ENCODE measurements at places on chromosomes 7 and 10.
A peak's percentile ranks its signal among the peaks of the same experiment; 100 is the strongest.

GRCh38 chr7:781186-781849 lies 51.0 kb upstream of the SUN1 start:
- DNase-seq, result no peak

GRCh38 chr7:124188576-124188975 lies 155.7 kb upstream of the TMEM229A start:
- DNase-seq, result no peak

GRCh38 chr10:132645247-132645530 lies 107.6 kb downstream of the INPP5A start:
- DNase-seq, result no peak

DNA sequence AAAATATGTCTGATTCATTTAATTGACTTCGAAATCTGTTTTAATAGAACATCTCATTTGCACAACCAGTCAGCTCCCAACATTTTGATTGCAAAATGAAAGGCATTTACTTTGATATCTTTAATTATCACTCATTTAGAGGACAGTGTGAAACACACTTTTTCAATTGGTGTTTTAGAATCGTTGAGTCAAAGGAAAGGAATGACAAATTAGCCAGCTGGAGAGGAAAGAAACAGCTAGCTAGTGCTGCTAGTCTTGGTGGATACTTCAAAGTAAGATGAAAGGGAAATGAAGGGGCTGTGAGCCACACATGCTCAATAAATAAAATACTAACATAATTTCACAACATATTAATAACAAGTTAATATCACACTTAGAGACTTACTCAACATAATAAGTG lies 570.2 kb downstream of the PHTF2 start:
- DNase-seq, result no peak

- DNase-seq, result no peak
These were observed 57.3 kb upstream of the SMIM30 start for GRCh38 chr7:113175525-113176104.

GRCh38 chr10:22821501-22821900 lies 106.4 kb upstream of the ARMC3 start:
- peak; percentile 83 for DNase-seq

- DNase-seq, result no peak
These were observed 20.0 kb upstream of the GALNTL5 start for GRCh38 chr7:151936207-151936606.

- DNase-seq, result no peak
These were observed 35.9 kb downstream of the EMX2 start for GRCh38 chr10:117578490-117578889.

GRCh38 chr10:92729886-92730285 lies 40.1 kb downstream of the HHEX start:
- DNase-seq, result no peak

GRCh38 chr7:132280335-132280734 lies 295.9 kb downstream of the PLXNA4 start:
- DNase-seq, result no peak

DNA sequence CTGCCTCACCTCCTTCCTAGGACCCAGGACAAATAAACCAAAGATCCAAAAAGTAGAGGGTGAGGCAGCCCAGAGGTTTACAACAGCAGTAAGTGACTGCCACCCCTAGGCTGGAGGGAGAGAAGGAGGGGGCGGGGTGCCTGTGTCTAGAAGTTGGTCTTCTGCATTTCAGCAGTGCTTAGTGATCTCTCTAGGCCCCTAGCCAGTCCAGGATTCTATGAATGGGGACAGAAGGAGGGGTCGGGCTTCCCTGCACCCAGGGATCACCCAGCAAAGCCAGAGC lies 62.8 kb upstream of the KDM7A start:
- no peak for DNase-seq

DNA sequence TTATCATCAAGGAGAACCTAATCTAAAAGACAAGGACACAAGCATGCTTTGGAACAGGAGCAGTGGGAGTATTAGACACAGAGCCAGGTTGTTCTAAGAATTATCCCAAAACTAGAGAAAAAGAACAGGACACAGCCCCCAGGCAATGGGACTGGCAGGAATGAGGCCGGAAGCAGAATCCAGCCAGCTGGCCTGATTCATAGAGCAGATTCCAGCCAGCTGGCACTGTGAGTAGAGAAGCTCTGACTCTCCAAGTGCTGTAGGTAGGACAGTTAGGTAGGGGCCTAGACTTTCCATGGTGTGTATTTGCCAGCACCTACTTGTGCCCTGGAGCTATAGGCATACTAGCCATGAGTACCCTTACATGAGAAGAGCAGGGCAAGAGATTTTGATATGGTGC lies 13.3 kb upstream of the RAB18 start:
- DNase-seq, result no peak

- no peak for DNase-seq
These were observed 188.2 kb downstream of the KIF20B start for GRCh38 chr10:89889606-89890005.

- DNase-seq, result no peak
These were observed 13.0 kb downstream of the MCMBP start for GRCh38 chr10:119859420-119860258.

- DNase-seq, result no peak
These were observed 9.1 kb downstream of the PRKG1 start for GRCh38 chr10:51083356-51083853.

- no peak for DNase-seq
These were observed 5.2 kb upstream of the SAMD8 start for GRCh38 chr10:75106242-75106641.

- DNase-seq, result no peak
These were observed 156.7 kb upstream of the NPVF start for GRCh38 chr7:25384788-25385505.

GRCh38 chr10:11450427-11450826 lies 161.0 kb downstream of the USP6NL start:
- DNase-seq, result no peak

DNA sequence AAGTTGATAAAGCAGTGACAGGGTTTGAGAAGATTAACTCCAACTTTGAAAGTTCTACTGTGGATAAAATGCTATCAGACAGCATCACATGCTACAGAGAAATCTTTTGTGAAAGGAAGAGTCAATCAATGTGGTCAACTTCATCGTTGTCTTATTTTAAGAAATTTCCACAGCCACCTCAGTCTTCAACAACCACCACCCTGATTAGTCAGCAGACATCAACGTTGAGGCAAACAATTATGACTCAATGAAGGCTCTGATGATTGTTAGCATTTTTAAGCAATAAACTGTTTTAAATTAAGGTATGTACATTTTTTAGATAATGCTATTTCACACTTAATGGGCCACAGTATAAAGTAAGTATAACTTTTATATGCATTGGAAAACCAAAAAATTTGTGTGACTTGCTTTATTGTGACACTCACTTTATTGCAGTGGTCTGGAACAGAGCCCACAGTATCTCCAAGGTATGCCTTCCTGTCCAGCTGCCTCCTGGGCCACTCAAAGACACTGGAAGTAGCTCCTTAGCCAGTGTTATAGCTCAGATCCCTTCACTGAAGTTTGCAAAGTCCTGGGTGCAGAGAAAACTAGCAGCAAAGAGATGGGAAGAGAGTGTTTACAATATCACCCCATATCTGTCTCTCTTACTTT lies 293.1 kb downstream of the ARHGAP12 start:
- no peak for DNase-seq

- no peak for DNase-seq
These were observed 27.4 kb downstream of the COL1A2 start for GRCh38 chr7:94422136-94422535.

DNA sequence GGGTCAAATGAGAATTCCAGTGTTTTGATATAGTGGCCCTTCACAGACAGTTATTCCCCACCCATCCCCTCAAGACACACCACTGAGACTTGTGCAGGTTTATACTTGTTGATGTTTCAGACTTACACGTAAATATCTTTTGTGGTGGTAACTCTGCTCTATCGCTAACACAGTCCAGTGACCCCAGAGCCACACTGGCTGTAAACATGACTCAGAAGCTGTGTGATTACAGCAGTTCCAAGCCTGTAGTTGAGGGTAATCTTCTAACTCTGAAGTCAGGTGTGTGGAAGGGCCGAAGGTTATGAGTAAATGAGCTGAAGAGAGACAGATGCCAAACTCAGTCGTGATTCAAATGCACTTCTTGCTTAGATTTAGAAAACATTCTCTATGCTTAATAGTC lies 19.4 kb downstream of the NOBOX start:
- DNase-seq, result no peak

- DNase-seq, result no peak
These were observed 149.7 kb downstream of the LRRC4 start for GRCh38 chr7:127881564-127881963.

DNA sequence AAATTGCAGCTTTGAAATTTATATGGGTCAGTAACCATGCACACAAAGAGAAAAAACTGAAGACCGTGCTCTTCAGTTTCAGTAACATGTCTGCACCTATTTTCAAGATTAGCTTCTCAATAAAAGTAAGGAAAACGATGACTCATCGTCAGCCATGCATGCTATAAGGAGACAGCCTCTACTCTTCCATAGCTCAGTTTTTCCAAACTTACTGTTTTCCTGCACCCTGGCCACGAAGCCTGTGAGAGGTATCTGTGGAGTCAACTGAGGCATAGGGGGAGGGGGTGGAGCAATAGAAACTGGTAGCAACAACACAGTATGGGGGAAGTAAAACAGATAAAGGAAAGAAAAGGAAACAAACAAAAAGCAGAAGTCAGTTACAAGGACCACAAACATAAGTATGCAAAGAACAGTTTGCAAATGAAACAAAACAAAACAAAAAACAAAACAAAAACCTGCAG lies 58.0 kb downstream of the PDSS1 start:
- DNase-seq, result no peak

DNA sequence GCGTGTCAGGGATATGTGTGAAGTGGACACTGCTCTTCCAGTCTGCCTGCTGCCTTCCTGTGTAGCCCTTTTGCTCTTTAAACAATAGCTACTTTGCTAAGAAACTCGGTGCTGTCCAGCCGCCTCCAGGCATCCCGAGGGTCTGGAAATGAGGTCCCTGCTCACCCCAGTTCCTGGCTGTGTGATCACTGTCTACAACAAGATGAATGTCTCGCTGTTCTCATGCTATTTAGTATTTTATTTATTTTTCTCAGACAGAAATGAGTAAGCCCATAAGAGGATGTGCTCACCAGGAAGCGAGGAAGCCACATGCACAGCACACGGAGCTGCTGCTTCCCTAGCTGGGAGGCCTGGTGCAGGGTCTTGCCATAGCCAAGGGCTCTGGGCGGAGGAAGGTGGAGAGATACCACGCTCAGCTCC lies 167.0 kb upstream of the PITRM1 start:
- peak; percentile 10 for DNase-seq

DNA sequence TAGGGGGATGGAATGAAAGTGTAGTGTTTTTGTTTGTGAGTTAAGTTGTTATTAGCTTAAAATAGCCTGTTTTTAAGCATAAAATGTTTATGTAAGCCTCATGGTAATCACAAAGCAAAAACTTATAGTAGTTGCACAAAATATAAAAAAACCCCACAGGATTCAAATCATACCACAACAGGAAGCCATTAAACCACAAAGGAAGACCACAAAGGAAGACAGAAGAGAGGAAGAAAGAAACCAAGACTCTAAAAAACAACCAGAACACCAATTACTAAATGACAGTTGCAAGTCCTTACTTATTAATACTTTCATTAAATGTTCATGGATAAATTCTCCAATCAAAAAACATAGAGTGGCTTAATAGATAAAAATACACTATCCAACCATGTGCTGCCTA lies 63.6 kb downstream of the ANKRD7 start:
- no peak for DNase-seq

GRCh38 chr10:132229834-132230556 lies 43.2 kb downstream of the DPYSL4 start:
- no peak for DNase-seq

GRCh38 chr10:84262190-84262956 lies 17.5 kb downstream of the RGR start:
- no peak for DNase-seq

GRCh38 chr7:120867932-120868331 lies 10.0 kb upstream of the TSPAN12 start:
- no peak for DNase-seq

DNA sequence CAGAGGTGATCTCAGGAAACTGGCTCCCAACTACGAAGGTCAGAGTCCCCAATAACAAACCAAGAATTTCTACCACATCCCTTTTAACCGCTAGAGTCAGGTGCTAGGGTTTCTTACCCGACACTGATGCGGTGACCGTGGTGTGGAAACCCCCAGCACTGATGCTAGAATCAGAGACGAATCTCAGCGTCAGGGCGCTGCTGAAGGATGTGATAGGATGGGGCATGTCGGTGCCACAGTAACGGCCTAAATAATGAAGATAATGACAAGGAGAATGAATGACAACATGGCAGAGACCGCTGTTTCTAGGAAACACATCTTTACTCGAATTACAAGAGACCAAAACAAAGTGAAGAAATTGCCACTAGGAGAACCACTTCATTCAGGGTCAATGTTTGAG lies 131.1 kb upstream of the RSU1 start:
- no peak for DNase-seq

GRCh38 chr10:623014-623413 lies 66.5 kb downstream of the DIP2C start:
- DNase-seq, result no peak

DNA sequence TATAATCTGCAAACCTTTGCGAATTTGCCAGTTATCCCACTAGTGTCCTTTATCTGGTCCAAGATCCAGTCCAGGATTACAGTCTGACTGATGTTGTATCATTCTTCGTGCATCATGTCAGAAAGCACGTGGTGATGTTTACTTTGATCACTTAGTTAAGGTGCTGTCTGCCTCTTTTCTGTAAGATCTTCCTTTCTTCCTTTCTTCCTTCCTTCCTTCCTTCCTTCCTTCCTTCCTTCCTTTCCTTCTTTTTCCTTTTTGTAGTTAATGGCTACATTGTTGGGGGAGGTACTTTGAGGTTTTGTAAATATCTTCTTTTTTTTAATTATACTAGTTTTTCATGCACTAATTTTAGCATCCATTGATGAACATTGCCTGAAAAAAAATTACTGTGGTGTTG lies 80.3 kb downstream of the LCOR start:
- DNase-seq, result no peak

- DNase-seq, result no peak
These were observed 946.3 kb downstream of the CNTNAP2 start for GRCh38 chr7:147062897-147063296.

GRCh38 chr7:155380221-155380861 lies 77.6 kb upstream of the EN2 start:
- DNase-seq, result peak; percentile 14

DNA sequence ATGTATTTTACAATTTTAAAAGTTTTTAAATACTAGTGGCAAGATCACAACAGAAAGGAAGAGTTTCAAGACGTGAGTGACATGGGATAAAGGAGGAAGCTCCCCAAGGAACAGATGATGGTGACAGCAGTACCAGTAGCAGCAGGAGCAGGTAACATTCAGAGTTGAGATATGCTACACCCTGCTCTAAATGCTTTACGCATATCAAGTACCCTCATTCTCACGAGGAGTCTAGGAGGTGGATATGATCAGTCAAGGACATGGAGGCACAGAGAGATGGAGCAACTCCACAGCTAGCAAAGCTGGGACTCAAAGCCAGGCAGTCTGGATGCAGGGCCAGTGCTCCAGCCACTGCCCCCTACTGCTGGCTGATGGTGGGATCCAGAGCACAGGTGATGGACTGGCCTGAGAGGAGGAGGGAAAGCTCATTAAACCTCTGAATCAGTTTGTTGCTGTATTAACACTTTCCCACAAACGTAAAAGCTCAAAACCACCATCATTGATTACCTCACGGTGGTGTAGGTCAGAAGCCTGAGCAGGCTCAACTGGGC lies 17.5 kb downstream of the RP9 start:
- DNase-seq, result no peak

GRCh38 chr10:6394084-6394483 lies 186.0 kb downstream of the PRKCQ start:
- no peak for DNase-seq
